Chondrocyte (in vitro differentiated cells): ENCODE measurements at places on chromosomes 6 and 20. TPM values are rescaled to one million over a fixed set of nuclear protein-coding genes. Genes with fewer than 3 reads are reported as not detected.

DNA sequence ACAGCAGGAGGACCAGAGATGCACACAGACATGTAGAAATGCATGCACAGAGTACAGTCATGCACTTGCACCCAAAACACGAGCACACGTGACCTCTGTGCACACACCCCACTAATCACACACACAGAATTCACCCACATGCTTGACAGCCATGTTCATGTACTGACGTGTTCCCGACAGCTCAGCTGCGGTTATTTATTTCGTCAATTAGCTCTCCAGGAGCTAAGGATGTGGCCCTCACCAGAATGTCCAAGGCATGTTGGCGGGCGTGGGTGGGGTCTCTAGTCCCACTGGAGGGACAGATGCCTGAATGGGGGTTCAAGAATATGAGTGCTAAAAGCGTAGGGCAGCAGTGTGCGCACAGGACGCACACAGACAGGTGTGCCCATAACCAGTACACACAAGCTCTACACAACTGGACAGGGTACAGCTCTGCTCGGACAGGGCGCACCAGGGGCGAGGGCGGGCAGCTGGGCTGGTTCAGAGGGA, 571 bp upstream of the PRPF6 start:
- DNase-seq: no peak

The LY6G6F gene
- not detected in 3 replicates for total RNA-seq

The PPP1R16B gene
- not detected in 3 replicates for total RNA-seq

DNA sequence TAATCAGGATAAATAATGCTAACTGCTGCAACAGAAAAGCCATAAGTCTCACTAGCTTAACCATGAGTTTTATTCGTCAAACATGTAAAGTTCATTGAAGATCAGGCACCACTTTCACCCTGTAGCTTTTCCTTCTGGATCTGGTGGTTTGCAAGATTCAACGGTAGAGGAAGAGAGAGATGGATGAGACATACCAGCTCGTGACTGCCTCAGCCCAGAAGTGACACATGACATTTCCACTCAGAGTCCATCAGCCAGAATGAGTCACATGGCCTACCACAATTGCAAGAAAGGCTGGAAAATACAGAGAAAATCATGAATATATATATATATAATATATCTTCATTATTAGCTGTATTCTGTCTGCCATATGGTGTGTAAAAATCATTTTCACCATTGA, 29.0 kb downstream of the SPTLC3 start:
- DNase-seq: no peak

The BFSP1 gene
- total RNA-seq: 9.6 to 14.4 TPM (median 11.7 TPM) in 3 replicates

DNA sequence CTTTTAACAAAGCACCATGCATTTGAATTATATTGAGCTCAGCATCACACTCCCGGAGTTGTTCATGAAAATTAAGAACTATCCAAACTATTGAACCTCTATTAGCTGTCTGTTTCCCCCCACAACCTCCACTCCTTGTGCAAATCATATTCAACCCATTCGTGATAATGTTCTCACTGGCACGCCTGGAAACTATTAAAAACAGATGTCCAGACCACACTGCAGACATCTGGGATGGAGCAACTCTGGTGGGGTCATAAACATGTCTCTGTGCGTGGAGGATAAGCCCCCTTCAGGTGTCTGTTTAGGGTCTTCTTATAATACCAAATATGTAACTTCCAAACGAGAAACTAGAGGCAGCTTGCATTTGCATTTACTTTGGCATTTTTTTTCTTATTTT, 193.7 kb downstream of the TFAP2A start:
- DNase-seq: no peak

- DNase-seq: no peak
Observed at GRCh38 chr6:83770910-83771309, 62.0 kb upstream of the SNAP91 start.

DNA sequence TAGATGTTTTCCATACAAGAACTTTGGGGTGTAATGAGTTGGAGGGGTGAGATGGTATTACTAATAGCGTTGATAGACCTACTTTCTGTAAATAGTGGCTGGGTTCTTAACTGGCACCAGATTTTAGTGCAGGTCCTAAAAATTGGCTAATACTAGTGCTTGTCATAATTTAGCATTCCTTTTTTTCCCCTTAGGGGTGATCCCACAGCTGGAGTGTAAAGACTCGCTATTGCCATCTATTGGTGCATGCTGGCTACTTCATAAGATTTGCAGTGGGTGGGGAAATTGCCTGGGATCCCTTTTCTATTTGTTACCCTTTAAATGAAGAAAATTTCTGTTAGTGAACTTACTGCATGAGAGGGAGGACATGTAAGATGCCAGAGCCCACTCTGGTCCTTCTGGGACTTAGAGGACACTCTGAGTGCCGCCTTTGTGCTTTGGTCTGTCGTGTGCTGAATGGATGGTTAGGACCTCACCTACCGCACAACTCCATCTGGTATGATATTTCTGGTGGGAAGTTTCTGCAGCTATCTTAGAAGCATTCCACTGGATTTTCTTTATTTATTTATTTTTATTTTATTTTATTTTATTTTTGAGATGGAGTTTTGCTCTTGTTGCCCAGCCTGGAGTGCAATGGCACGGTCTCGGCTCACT, 195.5 kb downstream of the JARID2 start:
- DNase-seq: no peak

- DNase-seq: no peak
Observed at GRCh38 chr6:142624978-142625715, 319.8 kb downstream of the HIVEP2 start.

DNA sequence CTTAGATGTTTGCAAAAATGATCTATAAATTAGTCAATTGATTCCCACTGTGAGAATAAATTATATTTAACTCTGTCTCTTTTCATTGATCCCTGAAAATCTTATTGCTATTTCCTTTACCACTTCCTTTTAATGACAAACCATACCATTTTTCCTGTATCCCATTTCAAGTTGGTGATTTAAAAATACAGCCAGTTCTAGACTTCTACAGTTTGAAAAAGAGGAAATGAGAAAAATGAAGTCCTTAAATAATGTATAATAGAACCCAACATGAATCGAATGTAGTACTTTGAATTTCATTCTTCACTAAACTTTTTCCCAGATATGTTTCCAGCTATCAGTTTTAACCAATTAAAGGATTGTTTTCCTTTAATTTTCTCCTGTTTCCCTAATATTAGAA, 29.5 kb upstream of the SDHAF4 start:
- DNase-seq: no peak

The AHI1 gene
- total RNA-seq: 14.8 to 27.1 TPM (median 16.4 TPM) in 3 replicates

The POU3F2 gene
- total RNA-seq: 0.05 TPM in 1 of 3 replicates, not detected in the others

GRCh38 chr6:139839506-139840156, 465.2 kb upstream of the CITED2 start:
- no peak for DNase-seq

DNA sequence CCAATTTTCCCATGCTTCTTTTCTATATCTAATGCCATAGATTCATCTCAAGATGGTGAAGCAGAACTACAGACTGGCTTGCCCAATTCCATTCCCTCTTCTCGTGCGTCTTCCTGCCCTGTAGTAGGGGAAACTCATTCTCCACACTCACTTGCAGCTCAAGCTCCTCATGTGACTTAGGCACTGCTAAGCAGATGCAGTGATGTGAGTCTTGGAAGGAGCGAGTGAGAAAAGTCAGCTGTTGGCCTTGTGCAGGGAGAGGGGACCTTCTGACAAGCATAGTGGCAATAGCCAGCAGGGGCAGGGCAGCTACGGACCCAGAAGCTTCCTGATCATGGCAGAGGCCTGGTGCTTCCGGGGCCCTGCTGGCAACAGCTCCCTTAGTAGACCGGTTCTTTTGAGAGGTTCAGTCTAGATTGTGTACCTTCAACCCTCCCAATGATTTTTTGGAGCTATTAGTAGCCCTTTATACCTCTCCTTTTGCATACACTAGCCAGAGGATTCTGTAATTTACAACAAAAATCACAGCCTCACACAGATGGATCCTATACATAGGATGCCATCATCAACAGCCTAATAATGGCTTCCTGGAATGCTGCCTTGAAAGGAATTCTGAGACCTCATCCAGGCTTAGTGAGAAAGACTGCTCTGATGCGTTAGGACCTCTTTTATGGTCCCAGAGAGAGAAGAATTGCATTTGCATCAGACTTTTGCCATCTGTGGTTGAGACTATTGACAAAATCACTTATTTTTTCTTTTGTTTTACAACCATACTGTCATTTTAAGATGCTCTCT, 121.5 kb upstream of the RIPOR2 start:
- DNase-seq: no peak

The TMEM200A gene
- total RNA-seq: 6.8 to 12.4 TPM (median 7.1 TPM) in 3 replicates

DNA sequence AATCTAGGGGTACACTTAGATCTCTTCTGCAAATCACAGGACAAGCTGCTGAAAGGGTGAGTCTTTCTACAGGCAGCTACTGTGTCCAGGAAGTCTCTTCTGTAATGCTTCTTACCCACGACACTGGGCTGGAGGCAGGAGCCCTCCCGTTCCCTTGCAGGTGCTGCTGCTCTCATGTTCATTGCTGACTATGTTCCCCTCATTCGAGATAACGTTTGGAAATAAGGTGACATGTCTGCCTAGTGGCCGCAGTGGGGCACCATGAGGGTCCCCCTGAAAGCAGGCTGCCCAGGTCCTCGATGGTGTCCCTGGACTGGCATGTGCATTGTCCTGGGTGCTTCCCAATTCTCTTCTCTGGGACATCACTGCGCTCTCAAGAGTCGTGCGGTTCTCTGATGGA, 74.7 kb downstream of the SYNJ2 start:
- no peak for DNase-seq

The LY6G5B gene
- 10.2 to 14.3 TPM (median 11.7 TPM) in 3 replicates for total RNA-seq

GRCh38 chr6:17043148-17043522, 58.7 kb upstream of the STMND1 start:
- DNase-seq: no peak

GRCh38 chr6:24378473-24379097, 20.7 kb upstream of the DCDC2 start:
- no peak for DNase-seq

DNA sequence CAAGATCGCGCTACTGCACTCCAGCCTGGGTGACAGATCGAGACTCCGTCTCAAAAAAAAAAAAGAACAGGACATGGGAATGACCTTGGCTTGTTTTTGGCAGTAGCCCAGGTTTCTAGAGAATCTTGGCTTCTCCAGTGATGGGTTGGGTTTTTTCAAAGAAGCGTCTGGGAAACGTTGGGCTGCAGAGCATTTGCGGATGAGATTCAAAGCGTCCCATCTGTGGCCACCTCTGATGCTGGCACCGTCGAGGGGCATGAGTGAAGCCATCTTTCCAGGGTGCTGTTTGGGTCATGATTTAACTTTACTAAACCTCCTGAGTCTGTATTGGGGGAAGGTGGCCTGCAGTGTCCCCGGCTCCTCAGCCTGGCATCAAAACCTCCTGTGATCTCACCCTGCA, 43.2 kb upstream of the SRF start:
- DNase-seq: no peak

The MOG gene
- 0.82 TPM in 1 of 3 replicates, not detected in the others for total RNA-seq

- no peak for DNase-seq
Observed at GRCh38 chr20:6575912-6576401, 191.5 kb upstream of the BMP2 start.

DNA sequence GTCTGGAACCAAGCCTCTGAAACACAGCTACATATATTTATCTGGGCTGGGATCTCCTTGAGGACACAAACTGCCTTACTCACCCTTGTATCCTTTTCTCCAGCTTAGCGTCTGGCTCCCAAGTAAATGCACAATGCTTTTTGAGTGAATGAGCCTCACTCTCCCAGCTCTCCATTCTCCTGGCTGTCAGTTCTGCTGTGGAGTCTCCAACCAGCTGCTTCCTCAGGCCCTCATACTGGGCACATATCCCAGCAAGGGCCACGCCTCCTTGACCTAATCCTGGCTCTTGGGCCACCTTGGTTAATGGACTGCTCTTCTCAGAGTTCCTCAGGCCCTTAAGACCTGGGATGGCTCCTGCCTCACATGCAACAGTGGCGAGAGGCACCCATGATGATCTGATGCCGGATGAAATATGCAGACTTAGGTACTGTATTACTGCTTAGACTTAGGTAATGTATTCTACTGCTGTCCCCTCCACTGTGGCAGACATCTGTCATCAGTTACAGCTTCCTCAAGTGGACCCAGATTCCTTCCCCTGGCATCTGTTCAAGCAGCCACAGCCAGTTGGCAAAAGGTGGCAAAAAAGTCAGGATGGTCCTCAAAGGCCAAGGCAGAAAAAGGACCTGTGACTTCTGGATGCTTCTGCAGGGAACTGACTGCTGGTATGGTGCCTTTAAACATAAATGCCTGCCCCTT, 16.5 kb downstream of the SNHG17 start:
- DNase-seq: no peak

GRCh38 chr6:27132532-27133280, 114.8 kb upstream of the PRSS16 start:
- DNase-seq: peak; percentile 94

DNA sequence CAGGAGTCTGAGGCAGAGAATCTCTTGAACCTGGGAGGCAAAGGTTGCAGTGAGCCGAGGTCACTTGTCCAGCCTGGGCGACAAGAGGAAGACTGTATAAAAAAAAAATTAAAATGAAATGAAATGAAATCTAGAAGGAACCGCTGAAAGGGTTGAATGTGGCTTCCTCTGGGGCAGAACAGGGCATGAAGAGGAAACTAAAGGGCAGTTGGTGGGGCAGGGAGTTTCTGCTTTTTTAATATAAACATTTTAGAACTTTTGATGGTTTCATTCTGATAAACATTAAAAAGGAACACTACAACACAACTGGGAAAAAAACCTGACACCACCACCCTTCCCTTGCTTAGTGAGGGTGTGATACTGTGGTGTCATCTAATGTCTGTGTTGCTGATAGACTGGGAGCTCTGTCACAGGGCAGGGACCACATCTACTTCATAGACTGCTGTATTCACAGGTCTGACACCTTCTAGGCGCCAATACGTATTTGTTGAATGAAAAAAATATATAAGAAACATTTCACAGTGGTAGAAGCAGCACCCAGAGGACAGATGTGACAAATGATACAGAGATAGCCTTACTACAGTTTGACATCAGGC, 128.9 kb downstream of the ADAT2 start:
- DNase-seq: no peak

- no peak for DNase-seq
Observed at GRCh38 chr6:20312606-20313005, 89.1 kb upstream of the E2F3 start.
